ENCODE measurements at places on chromosomes 5 and 9. TPM values are rescaled to one million over a fixed set of nuclear protein-coding genes. Genes with fewer than 3 reads are reported as not detected.

EPB41L4A gene
- total RNA-seq = 30.2 TPM

EGFLAM gene
- total RNA-seq = 132 TPM

ZNF454 gene
- total RNA-seq = 1.8 TPM

PDZD2 gene
- 58.5 TPM for total RNA-seq

GGTA1 gene
- total RNA-seq = 6.0 TPM

DNA sequence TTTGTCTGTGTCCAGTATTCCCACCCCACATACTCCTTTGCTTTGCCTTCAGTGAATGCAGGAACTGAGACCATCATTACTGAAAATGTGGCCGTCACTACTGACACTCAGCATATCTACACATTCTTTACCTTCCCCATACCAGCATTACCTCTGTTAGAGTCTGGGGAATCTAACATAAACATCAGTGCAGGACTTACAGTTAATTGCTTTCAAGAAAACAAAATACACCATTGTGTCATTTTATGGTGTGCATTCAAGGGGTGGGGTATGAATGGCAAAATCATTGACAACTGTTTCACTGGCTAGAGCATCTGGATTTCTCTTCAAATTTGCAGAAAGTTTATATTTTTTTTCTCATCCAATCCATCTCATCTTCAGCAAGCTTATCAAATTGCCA is 731.4 kb upstream of the RIOK2 start:
- no peak for DNase-seq

GRCh38 chr9:30172206-30172605 is 2212.2 kb upstream of the ACO1 start:
- DNase-seq = no peak

DNA sequence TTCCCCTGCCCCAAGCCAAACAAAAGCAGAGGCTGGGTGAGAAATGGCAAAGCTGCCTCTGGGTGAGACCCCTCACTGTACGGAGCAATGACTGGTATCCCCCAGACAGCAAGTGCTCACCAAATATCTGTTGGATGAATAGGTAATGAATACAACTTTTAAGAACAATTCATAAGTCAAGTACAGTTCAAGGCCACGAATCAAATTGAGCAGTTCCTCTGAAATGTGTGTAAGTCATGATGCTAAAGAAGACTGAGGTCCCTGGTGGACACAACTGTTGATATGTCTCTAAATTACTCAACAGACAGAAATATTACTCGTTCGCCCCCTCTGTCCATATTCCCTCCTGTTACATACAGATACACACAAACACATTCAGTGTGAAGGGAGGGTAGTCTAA is 160.7 kb downstream of the GLIS3 start:
- DNase-seq = no peak

GRCh38 chr5:90551376-90551775 is 7.2 kb upstream of the ADGRV1 start:
- no peak for DNase-seq

DNA sequence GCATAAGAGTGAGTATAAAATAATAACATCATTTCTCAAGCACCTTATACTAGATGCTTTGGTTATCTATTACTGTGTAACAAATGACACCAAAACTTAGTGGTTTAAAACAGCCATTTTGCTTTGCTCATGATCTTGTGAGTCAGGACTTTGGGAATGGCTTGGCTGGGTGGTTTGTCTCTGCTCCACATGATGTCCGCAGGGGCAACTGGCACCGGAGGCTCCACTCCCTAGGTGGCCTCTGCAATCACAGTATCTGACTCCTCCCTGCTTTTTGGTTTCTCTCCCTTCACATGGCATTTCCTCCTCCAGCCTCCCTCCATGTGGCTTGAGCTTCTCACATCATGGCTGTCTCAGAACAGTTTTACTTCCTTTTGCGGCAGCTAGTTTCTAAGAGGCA is 259.5 kb downstream of the GAS1 start:
- DNase-seq = no peak

- DNase-seq = peak; percentile 68
Measured at GRCh38 chr9:98967257-98967656, 23.6 kb downstream of the COL15A1 start.

GRCh38 chr9:90142580-90142979 is 500.0 kb downstream of the DIRAS2 start:
- DNase-seq = no peak

DNA sequence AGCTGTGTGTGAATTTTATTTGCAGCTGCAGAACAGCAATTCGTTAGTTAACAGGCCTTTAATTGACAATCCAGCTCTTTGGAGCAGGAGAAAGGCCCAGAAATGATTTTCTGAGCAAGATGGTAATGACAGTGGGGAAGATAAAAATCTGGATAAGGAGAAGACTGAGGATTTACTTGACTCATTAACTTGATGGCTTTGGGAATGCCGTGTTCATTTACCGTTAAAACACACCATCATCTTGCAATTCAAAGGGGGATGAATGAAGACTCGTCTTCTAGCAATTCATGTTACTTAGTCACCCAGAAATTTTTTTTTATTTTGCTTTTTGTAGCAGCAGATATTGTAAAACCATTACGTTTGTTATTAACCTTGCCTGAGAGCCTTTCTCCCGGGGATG is 52.0 kb downstream of the PTTG1 start:
- no peak for DNase-seq

DNA sequence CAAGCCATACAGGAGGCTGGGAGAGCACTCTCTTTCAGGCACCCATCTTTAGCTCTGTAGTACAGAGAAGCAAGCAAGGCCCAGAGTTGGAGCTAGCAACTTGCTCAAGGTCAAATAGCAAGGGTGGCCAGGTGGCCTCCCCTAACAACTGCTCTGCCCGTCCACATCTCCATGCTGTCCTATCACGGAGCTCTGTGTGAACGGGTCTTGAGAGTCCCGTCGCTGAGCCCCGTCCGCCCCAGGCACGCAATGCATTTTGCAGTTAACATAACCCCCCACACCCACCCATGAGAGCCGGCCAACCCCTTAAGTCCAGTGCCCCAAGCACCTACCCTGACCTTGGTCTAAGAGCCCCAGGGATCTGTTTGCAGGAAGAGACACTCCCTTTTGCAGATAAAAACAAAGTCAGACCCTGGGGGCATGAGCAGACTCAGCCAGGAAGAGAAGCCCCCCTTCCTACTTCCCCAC is 1.5 kb downstream of the RNF44 start:
- DNase-seq = no peak

DNA sequence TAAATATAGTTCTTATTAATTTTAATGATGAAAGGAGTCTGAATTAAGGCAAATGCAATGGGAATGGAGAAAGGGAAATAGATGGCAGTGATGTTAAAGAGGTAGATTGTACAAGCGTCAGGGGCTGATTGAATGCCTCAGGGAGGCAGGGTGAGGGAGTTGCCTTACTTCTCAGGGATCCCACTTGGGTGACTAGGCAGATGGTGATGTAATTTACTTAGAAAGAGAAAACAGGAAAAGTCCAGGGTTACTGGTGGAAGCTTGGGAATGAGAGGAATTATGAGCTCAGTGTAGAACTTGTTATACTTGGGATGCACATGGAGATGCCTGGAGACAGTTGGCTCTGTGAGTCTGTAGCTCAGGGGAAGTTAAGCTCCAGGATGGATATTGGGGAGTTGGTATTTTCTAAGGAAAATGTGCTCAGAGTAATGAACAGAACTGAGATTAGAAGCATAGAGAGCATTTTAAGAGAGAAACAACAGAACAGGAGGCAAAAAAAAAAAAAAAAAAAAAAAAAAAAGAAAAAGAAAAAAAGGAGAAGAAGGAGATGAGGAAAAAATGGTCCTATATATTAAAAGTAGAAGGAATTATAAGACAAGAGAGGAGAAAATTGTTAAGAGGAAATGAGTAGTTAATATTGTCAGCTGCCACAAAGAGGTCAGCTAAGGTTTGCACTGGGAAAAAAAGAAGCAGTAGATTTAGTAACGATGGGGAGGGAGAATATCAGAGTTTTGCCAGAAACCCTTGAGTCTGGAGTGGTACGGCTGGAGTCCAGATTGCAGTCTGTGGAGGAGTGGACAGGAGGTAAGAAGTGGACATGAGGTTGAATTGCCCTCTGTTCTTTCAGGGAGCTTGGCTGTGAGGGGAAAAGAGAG is 88.0 kb upstream of the ELL2 start:
- DNase-seq = no peak

GRCh38 chr9:71692337-71692736 is 76.0 kb downstream of the CEMIP2 start:
- no peak for DNase-seq

GRCh38 chr9:68991457-68991856 is 22.5 kb downstream of the PRKACG start:
- no peak for DNase-seq

DNA sequence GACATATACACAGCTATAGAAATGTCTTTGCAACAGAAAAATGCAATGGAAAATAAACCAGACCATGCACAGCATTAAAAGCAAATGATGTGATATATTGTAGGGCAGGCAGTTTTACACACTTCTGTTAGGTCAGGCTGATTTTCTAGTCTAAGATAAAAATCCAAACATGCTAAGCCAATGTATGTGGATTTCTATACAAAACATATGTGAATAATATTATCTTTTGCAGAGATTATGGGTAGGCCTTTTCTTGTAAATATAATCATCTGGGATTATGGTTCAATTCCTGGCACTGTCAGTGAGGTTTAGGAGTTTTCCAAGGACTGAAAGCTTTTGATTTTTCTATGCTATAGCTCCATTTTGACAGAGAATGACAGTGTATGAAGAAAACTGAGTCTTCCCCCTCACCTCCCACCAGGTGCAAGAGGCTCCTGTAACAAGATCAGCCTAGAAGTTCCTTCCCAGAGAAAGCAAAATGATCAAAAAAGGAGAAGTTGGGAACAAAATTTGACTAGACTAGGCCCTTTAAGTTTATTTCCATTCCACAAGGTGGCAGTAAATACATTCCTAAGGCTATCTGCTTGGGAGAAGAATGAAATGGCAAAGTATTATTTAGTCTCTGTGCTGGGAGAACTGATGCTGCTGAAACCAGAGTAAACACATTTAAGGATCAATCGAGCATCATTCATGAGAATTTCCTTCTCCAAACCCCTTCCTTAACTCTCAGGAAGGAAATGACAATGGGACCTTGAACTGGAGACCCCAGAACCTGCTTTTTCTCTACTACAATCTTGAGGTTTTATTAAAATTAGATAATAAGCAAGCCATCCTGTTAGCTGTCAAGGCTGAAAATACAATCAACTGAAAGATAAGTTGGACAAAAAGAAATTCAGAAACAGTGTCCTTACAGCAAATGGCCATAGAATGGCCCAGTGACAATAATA is 133.0 kb upstream of the TUT7 start:
- DNase-seq = no peak

GRCh38 chr9:13181652-13182051 is 97.8 kb downstream of the MPDZ start:
- DNase-seq = no peak

DNA sequence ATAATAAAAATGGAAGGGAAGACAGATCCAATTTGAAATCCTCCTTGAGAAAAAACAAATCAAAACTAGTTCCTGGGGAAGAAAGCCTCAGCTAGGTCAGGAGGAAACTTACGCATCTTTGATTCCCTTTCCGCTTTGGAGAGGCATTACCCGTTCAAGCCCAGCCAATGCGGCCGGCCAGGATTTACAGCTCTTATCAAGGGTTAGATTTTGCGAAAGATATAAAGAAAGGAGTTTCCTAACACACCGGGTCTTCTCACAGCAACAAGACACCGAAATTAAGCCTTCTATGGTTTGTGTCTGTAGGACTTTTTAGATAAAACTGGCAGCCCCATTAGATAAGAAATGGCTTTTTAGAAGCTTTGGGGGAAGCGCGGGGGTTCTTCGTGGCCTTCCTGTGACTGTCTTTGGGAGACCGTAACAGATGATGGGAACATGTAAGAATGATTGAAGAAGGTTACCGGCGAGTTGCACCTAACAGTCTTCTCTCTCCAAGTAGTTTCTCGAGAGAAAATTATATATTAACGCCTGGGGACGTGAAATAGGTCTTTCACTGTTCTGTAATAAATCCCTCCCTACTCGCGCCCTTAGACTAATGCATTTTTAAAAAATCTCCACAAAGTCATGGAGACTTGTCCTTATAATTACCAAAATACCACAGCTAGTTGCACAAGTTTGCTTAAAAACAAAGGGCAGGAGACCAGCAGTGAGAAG is 1.3 kb upstream of the ISL1 start:
- no peak for DNase-seq

DNA sequence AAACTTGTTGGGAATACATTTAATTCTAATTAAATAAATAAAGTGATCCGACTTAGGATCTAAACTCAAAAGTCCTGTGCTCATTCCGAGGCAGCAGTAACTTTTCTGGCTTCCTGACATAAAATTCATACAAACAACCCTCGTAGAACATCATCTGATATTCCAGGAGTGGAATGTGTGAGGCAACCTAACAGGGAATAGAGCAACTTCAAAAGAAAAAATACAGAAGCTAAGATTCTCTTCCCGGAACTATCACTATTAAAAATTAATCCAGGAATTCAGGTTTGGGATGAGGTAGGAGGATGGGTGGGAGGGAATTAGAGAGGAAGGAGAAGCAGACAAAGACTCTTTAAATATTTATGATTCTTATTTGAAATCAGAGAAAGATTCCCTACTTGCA is 32.9 kb upstream of the TRIO start:
- no peak for DNase-seq

GRCh38 chr5:35374584-35374983 is 144.3 kb upstream of the PRLR start:
- DNase-seq = no peak

DNA sequence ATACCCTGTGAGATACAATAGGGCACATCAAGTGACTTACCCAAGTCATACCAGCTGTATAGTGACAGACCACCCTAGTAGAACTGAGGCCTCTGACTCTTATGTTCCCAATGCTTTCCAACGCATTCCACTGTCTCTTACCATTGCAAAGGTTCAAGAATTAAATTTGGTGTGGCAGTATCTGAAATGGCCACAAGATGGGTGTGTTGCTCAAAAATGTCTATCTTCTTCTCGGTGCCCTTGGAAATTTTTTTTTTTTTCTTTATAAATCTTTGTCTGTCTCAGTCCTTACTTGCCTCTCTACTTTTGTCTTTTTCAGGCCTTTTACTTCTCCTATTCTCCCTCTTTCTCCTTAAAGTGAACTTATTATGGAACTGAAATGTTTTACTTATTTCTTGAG is 48.4 kb downstream of the GPR21 start:
- DNase-seq = no peak

DNA sequence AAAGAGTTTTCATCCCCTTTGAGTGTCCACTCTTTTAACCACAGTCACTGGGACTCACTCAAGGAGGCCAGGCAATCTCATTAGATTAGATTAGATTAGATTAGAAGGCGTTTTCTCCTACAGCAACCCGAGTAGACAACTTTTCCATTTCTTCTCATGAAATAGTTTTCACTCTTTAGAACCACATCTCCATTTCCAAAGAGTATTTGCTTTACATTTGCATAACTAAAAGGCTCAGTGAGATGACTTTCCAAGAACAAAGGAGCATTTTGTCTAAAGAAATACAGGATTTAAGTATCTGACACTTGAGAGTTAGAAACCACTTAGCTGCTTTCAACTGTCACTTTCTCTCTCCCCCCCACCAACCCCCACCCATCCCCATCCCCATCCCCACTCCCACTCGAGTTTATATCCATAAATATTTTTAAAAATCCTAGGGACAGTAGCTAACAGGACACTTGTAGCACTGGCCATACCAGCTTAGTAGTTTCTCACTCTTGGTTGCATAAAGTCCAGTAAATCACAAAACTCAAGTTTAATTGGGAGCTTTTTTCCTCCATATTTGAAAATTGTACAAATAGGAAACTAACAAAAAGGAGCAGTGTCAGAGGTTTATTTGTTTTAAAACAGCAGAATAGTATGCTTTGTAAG is 2202.9 kb upstream of the WWC1 start:
- DNase-seq = no peak

GRCh38 chr5:145246961-145247744 is 588.0 kb downstream of the PRELID2 start:
- no peak for DNase-seq

- peak; percentile 99 for DNase-seq
Measured at GRCh38 chr9:136483589-136484152, 831 bp upstream of the SEC16A start.
